Mesendoderm (in vitro differentiated cells): ENCODE measurements at places on chromosomes 6 and 20.

DNA sequence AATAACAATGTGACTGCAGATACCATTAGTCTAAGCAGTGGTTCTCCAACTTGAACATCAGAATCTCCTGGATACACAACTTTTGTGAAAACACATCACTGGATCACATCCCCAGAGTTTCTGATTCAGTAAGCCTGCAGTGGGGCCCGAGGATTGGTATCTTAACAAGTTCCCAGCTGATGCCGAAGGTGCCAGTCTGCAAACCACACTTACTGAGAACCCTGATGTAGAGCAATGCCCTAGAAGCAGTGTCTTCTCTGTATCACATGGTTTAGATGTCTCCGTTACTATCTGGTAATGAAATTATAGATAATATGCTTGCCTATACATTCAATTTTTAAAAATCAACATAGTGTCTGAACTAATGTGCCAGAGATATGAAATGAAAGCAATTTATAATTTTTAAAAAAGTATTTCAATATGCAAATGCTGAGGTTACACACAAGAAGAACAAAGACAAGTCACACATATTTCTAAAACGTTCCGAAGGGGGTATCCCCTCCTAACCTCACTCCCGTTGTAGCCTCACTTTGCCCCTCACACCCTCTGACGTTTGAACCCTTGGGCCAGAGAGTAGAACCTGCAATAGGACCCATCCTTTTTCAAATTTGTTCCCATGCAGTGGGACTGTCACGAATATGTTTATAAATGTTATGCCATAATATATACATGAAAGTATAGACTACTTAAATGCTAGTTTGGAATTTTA is 115.4 kb upstream of the SAMD5 start:
- no peak overlapping the region for H3K27ac ChIP-seq
- no peaks in the 10 kb centered on the region for H3K27me3 ChIP-seq
- no peaks in the 10 kb centered on the region for H3K4me1 ChIP-seq
- DNase-seq, result no peak
- H3K4me3 ChIP-seq, result no peak overlapping the region

- no peaks in the 10 kb centered on the region for H3K27me3 ChIP-seq
- no peaks in the 10 kb centered on the region for H3K36me3 ChIP-seq
- H3K4me1 ChIP-seq, result no peaks in the 10 kb centered on the region
- no peak for DNase-seq
These were observed 168.3 kb upstream of the SPACA1 start for GRCh38 chr6:87879132-87879861.

DNA sequence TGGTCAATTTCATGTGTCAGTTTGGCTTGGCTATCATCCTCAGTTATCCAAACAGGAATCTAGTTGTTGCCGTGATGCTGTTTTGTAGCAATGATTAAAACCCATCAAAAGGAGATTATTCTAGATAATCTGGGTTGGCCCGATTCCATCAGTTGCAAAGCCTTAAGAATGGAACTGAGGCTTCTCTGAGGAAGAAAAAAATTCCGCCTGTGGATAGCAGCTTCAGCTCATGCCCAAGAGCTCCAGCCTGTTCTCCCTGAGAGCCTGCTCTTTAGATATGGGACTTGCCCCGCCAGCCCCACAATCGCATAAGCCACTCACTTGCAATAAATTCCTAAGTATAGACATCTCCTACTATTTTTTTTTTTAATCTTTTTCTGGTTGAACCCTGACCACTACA is 61.5 kb downstream of the SEL1L2 start:
- no peaks in the 10 kb centered on the region for H3K36me3 ChIP-seq
- no peak for DNase-seq
- H3K27me3 ChIP-seq, result no peaks in the 10 kb centered on the region
- H3K27ac ChIP-seq, result no peak overlapping the region
- H3K4me1 ChIP-seq, result no peaks in the 10 kb centered on the region
- no peak overlapping the region for H3K4me3 ChIP-seq

DNA sequence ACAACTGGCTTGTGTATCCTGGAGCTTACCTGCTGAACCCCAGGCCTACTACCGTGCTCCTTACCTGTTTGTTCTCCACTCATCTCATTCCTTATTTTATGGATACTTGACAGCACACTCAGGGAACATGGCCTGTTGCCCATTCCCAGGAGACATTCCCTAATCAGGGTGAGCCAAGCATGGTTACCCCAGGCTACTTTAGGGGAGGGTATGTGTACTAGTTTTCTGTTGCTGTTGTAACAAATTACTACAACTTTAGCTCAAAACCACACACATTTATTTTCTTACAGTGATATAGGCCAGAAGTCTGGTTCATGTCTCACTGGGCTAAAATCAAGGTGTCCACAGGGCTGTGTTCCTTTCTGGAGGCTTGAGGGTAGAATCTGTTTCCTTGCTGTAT is 15.0 kb upstream of the TRAM2 start:
- no peak overlapping the region for H3K4me3 ChIP-seq
- no peak overlapping the region for H3K27ac ChIP-seq
- peaks cover 2% of the 10 kb centered on the region for H3K4me1 ChIP-seq
- H3K36me3 ChIP-seq, result no peaks in the 10 kb centered on the region
- H3K27me3 ChIP-seq, result no peaks in the 10 kb centered on the region
- no peak for DNase-seq

DNA sequence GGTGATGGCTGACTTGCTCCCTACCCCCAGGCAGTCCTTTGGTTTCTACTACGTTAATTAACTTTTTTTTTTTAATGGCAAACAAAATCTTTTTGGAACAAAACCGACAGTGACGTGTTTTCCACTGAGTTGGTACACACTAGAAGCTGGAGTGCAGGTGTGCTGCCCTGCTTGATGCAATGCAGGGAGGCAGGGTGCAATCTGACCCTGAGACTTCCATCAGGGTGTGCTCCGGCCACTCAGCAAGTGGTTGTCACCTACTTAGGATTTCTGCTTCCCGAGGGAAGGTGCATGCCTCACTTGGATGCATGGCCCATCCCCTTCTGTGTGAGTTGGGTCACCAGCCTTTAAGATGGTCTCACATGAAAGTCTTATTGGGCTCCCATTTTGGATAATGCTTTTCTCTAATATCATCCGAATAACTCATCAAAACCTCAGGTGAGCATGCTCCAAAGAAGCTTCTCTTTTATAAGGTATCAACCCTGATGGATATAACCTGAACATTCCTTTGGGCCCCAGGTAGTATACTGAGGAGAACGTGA is 14.0 kb downstream of the RREB1 start:
- no peak overlapping the region for H3K4me3 ChIP-seq
- H3K36me3 ChIP-seq, result no peaks in the 10 kb centered on the region
- no peak for DNase-seq
- H3K27me3 ChIP-seq, result no peaks in the 10 kb centered on the region
- H3K27ac ChIP-seq, result no peak overlapping the region

DNA sequence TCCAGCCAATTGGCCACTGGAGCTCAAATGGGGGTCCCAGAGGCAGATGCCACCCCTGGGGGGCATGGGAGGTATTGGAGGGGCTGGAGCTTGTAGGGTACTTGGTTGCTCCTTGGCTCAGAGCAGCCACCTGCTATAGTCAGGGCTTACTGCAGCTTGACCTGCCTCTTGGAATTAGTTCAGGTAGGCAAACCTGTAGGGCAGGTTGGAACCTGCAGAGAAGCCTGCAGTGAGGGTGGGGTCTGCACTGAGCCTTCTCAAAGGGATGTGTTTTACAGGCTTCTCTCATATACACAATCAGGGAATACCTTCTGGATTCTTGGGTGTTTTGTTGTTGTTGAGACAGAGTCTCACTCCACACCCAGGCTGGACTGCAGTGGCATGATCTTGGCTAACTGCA is 94.2 kb upstream of the MYL9 start:
- no peak overlapping the region for H3K4me3 ChIP-seq
- no peaks in the 10 kb centered on the region for H3K27me3 ChIP-seq

- DNase-seq, result no peak
- H3K27me3 ChIP-seq, result no peaks in the 10 kb centered on the region
- no peak overlapping the region for H3K4me3 ChIP-seq
- no peaks in the 10 kb centered on the region for H3K4me1 ChIP-seq
- H3K27ac ChIP-seq, result no peak overlapping the region
- H3K36me3 ChIP-seq, result no peaks in the 10 kb centered on the region
These were observed 12.0 kb upstream of the GTF3C6 start for GRCh38 chr6:110946498-110946897.

DNA sequence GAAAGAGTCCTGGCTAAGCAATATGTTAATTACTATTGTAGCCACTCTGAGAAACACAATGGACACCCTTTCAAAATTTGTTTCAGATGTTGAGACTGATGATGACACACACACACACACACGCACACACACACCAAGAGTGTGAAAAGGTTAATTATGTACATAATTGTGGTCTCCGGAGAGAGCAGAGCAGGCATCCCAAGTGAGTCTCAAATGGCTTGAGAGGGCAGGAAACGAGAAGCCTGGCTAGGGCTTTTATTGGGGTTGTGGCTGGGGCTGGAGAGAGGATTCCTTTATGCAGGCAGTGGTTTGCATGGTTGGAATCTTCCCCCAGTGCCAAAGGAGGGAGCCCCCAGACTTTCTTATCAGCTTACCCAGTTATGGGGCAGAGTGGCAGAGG is 38.2 kb upstream of the NKX2-4 start:
- DNase-seq, result no peak
- no peaks in the 10 kb centered on the region for H3K36me3 ChIP-seq
- H3K4me1 ChIP-seq, result no peaks in the 10 kb centered on the region
- no peaks in the 10 kb centered on the region for H3K27me3 ChIP-seq
- no peak overlapping the region for H3K27ac ChIP-seq

DNA sequence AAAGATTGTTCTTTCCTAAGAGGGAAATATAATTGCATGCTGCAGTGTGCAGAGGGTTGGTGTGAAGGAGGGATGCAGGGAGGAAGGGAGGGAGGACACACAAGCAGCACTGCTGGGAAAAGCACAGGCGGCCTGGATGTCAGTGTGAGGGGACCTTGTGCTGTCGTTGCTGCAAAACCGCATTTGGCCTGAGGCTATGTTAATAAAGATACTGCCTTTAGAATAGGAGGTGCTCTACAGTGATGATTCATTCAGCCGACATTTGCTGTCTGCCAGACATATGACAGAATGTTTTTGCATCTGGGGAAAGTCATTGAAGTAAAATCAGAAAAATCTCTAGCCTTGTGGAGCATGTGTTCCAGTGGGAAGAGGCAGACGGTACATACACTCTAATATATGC is 50.5 kb upstream of the TRIM26 start:
- no peaks in the 10 kb centered on the region for H3K4me1 ChIP-seq
- peak; percentile 63 for DNase-seq
- H3K36me3 ChIP-seq, result no peaks in the 10 kb centered on the region
- H3K4me3 ChIP-seq, result no peak overlapping the region
- H3K27me3 ChIP-seq, result peaks cover 2% of the 10 kb centered on the region

- H3K4me3 ChIP-seq, result no peak overlapping the region
- DNase-seq, result no peak
- H3K36me3 ChIP-seq, result no peaks in the 10 kb centered on the region
- no peak overlapping the region for H3K27ac ChIP-seq
- H3K27me3 ChIP-seq, result no peaks in the 10 kb centered on the region
These were observed 18.7 kb upstream of the HCK start for GRCh38 chr20:32033316-32033715.

- DNase-seq, result no peak
- H3K4me1 ChIP-seq, result no peaks in the 10 kb centered on the region
- H3K36me3 ChIP-seq, result no peaks in the 10 kb centered on the region
- H3K4me3 ChIP-seq, result no peak overlapping the region
- no peak overlapping the region for H3K27ac ChIP-seq
These were observed 192.3 kb upstream of the MANEA start for GRCh38 chr6:95384988-95385387.

DNA sequence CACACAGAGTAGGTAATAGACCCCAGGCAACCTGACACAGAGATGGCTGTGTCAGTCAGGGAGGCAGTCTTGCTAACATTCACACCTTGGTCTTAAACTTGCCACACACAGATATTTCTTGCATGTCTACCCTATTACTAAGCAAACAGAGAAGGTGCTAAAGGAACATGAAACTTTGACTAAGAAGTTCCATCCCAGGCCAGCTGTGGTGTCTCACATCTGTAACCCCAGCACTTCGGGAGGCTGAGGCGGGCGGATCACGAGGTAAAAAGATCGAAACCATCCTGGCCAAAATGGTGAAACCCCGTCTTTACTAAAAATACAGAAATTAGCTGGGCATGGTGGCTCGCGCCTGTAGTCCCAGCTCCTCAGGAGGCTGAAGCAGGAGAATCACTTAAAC is 222.4 kb upstream of the JARID2 start:
- no peak overlapping the region for H3K27ac ChIP-seq
- H3K36me3 ChIP-seq, result no peaks in the 10 kb centered on the region
- H3K4me3 ChIP-seq, result no peak overlapping the region

GRCh38 chr20:48158014-48158413 is 372.7 kb upstream of the SULF2 start:
- H3K27ac ChIP-seq, result no peak overlapping the region
- H3K4me3 ChIP-seq, result no peak overlapping the region
- no peak for DNase-seq
- H3K27me3 ChIP-seq, result no peaks in the 10 kb centered on the region

GRCh38 chr6:33424855-33425667 is 5.2 kb downstream of the SYNGAP1 start:
- peaks cover 18% of the 10 kb centered on the region for H3K4me1 ChIP-seq
- H3K27me3 ChIP-seq, result no peaks in the 10 kb centered on the region
- H3K36me3 ChIP-seq, result no peaks in the 10 kb centered on the region

GRCh38 chr6:159389695-159390094 is 220.5 kb downstream of the FNDC1 start:
- H3K36me3 ChIP-seq, result no peaks in the 10 kb centered on the region
- no peaks in the 10 kb centered on the region for H3K27me3 ChIP-seq
- H3K27ac ChIP-seq, result no peak overlapping the region
- DNase-seq, result no peak
- H3K4me1 ChIP-seq, result no peaks in the 10 kb centered on the region

- H3K4me1 ChIP-seq, result no peaks in the 10 kb centered on the region
- DNase-seq, result no peak
- no peaks in the 10 kb centered on the region for H3K27me3 ChIP-seq
- H3K27ac ChIP-seq, result no peak overlapping the region
- no peak overlapping the region for H3K4me3 ChIP-seq
These were observed 437.5 kb downstream of the MMUT start for GRCh38 chr6:49025273-49026240.

- H3K27ac ChIP-seq, result no peak overlapping the region
- no peaks in the 10 kb centered on the region for H3K27me3 ChIP-seq
- peak; percentile 2 for DNase-seq
- no peaks in the 10 kb centered on the region for H3K4me1 ChIP-seq
- H3K4me3 ChIP-seq, result no peak overlapping the region
- no peaks in the 10 kb centered on the region for H3K36me3 ChIP-seq
These were observed 433.7 kb upstream of the MANEA start for GRCh38 chr6:95143408-95144180.

- H3K36me3 ChIP-seq, result no peaks in the 10 kb centered on the region
- DNase-seq, result no peak
- no peaks in the 10 kb centered on the region for H3K27me3 ChIP-seq
- H3K4me1 ChIP-seq, result peaks cover 2% of the 10 kb centered on the region
These were observed 43.1 kb upstream of the NAA20 start for GRCh38 chr20:19973961-19974629.

DNA sequence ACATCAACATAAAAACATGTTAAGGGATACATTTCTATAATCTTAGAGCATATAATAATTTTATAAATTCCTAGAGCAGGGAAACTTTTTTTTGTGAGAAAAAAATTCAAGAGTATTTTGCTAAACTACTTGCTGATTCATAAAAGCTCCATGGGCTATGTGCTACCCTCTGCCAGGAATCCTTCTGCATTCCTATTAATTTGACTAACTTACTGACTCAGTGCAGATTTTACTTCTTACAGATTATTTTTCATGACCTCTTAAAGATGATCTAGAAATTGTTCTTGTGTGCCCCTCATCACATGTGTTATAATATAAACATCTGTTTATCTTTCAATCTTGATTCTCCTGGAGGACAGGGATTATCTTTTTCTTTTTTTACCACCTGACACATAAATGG is 5.7 kb downstream of the VTA1 start:
- H3K36me3 ChIP-seq, result no peaks in the 10 kb centered on the region
- peaks cover 1% of the 10 kb centered on the region for H3K4me1 ChIP-seq
- H3K4me3 ChIP-seq, result no peak overlapping the region
